Activated CD4-positive, CD25-positive, alpha-beta regulatory T cell (primary cell): ENCODE measurements at places on chromosomes 2 and 18.

DNA sequence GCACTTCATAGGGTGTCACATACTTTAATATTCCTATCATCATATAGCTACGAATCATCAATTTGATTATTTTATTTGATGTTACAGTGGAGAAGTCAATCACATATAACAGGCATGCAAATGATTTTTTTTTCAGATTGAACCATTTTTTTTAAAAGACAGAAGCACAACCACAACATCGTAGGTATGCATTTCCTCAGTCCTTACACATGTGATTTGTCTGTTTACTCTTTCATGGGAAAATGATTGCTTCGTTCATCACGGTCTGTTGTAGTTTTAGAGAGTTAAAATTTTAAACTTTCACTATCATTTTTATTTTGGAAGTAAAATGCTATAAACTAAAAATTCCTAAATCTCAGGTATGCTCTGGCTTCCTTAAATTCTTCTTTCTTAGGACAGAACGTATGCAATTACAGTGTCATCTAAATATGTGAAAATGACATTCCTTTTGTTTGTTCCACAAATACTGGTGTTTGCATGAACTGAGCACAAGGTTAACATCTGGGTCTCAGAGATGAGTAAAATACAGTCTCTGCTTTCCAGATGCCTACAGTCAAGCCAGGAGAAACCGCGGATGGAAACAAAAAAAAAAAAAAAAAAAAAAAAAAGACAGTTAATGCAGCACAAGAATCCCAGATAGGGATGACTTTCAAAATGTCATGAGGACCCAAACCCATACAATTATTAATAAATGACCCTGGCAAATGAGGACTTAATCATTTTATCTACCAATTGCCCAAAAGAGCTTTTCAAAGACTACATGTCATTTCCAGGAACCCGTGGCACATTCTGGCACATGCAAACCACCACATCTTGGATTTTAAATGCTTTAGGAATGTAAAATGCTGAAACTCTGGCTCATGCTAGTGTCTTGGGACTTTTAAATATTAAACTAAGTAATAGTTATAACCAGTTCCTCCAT is 201.2 kb downstream of the LRP1B start:
- no peak for DNase-seq

DNA sequence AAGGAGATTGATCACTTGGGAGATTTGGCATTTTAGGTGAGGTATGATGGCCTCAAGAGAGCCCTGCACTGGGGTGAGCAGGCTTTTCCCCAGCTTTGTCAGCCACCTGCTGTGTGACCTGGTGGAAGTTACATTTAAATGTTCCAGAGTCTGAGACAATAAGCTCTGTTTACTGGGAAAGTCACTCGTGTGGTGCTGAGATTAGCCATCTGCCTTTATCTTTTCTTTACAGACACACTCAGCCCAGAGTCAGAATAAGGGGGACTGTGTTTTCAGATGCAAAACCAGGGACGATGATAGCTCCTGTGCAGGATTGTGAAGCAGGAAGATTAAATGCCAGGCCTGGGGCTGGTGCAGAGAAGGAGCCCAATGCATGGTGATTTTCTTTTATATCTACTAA is 47.9 kb downstream of the SH3RF3 start:
- DNase-seq = no peak

GRCh38 chr2:241768251-241768711 is 8.3 kb upstream of the GAL3ST2 start:
- no peak for DNase-seq

DNA sequence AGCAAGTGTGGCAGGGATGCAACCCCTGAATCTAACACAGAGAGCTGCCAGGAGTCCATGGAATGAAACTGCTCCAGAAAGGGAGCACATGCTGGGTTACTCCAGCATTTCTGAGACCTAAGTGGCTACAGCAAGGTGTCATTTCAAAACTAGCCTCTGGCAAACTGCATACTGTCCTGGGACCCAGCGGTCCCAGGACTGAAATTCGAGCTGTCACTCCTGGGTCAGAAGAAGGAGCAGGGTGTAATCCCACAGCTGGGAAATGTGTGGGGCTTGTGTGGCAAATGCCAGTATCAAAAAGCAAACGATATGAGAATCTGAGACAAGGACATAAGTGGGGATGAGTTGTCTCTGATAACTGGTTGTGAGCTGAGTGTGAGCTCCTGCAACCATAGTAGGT is 70.3 kb upstream of the ACVR1C start:
- DNase-seq = no peak

GRCh38 chr2:204730603-204731002 is 185.3 kb downstream of the PARD3B start:
- no peak for DNase-seq

DNA sequence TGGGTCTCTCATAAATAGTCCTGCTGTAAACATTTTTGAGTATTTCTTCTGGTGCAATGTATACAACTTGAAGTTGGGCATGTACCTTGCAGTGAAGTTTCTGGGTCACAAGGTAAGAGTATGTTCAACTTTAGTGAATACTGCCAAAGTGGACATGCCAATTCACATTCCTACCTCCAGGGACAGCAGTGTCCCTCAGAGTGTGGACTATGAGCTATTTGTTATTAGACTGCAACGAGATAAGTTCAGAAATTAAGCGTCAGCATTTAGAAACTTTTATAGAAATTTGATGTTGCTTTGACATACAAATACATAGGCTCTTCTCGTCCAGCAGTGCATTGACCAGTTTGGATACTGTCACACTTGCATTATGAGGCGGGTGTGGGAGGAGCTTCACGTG is 7.2 kb upstream of the ACKR3 start:
- DNase-seq = no peak

- DNase-seq = peak; percentile 8
These were observed 12.5 kb downstream of the NPC1 start for GRCh38 chr18:23573626-23574431.

DNA sequence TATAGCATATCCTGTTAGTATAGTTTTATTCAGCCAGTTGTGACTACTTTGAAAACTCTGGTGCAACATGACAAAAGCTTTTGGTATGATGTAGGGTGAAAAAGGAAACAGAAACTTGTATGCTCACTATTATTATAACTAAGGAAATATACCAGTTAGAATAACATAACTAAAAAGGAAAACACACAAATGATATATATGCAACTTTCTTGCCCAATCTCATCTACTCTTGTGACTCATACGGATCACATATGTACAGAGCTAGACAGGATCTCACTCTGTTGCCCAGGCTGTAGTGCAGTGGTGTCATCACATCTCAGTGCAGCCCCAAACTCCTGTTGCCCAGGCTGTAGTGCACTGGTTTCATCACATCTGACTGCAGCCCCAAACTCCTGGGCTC is 12.4 kb upstream of the TLK1 start:
- no peak for DNase-seq

DNA sequence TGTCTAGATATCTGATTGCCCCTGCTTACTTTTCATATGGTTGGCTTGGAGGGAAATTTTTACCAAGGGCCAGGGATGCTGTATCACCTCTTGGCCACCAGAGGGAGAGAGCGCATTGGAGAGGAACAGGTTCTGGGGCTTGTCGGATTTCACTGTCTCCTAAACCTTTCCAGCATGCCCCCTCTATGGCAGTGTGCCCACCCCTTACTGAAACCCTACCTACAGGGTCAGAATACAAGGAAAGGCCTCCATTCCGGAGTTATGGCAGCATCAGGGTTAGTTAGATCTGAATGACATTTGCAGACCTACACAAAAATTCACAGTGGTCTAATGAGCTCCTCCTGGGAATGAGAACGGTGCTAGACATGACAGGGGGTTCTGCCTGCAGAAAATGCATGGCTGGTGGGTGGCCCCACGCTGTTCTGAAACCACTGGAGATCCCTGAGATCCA is 5.8 kb downstream of the SLC14A2 start:
- no peak for DNase-seq

DNA sequence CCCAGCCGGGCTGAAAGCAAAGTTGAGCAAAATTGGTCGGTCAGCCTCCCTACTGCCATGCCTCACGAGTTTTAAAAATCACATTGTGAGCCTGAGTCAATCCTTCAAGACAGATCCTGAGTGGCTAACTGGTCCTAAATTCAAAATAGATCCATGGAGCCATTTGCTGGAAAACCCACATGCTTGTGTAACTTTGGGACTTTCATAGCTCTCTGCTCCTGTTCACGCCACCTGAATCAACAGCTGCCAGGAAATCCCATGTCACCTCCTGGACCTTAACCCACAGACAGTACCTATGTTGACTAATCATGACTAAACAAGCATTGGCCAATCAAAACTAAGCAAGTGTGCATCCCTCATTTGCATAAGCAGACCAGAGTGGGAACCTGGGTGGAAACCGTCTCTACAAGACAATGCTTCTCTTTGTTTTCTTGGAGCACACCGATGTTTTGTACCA is 42.8 kb upstream of the LDLRAD4 start:
- DNase-seq = no peak

GRCh38 chr2:241313543-241314095 is 1.9 kb downstream of the HDLBP start:
- no peak for DNase-seq

DNA sequence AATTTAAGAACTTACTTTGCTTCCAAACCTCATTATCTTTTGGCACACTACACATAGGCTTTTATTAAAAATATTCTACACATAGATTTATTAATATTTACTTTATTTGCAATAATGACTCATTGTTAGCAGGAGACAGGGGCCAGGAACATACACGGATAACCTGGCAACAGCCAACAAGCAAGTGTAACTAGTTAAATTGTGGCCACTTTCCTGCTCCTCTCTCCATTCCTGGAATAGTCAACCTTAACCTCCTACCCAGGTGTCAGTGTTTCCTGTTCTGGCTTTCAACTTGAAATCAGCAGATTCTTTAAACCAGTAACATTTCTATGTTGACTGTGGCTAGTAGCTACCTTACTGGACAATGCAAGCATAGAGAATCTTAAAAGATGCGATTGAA is 26.5 kb downstream of the ACVR1 start:
- DNase-seq = no peak

GRCh38 chr18:35822413-35822812 is 150.1 kb upstream of the RMP24 start:
- no peak for DNase-seq

DNA sequence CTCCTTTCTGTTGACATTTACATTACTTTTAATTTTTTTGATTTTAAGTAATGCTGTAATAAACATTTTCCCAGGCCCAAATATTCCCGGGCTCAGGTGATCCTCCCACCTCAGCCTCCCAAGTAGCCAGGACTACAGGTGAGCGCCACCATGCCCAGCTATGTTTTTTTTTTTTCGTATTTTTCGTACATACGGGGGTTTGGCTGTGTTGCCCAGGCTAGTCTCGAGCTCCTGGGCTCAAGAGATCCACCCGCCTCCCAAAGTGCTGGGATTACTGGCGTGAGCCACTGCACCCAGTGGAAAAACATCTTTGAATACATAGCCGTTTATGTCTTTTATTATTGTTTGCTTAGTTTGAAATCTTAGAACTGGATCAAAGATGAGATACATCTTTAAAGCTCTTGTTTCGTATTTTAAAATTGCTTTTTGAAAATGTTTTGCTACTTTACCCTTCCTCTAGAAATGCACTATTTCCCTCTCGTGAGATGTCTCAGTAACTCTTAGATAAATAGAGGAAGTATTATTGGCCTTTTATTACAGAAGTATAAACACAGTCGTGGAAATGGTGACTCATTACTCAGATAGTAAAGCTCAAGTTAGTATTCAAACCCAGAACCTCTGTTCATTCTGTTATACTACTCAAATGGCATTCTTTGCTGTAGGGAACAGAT is 2.4 kb downstream of the SMCHD1 start:
- no peak for DNase-seq

DNA sequence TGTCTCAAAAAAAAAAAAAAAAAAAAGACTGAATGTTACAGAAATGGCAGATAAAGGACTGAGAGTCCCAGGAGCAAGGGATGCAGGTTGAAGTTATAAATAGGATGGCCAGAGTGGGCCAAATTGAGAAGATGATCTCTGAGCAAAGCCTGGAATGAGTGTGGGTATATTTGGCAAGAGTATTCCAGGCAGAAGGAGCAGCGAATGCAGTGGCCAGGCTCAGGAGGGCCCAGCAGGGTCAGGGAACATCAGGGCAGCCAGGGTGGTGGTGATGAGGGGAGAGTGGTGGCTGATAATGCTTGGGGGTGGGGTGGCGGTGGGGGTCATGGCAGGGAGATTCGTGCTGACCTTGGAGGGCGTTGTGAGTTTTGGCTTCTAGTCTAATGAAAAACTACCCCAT is 141.3 kb upstream of the AGAP1 start:
- no peak for DNase-seq

DNA sequence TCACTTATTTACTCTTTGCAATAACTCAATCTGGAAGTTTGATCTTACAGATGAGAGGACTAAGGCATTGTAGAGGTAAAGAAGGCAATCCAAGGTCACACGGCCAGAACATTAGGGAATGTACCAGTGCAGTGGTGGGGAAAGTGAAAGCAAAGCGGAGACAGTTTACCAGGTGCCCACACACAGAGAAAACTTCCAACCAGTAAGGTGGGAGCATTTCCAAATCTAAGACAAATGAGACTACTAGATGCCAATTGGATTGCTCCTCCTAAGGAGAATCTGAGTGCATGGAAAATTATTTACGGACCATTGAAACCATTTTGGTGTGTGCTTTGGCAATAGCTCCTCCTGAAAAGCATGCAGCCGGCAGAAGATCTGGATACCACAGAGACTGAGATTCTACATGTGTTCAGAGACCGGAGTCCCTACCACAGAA is 34.9 kb downstream of the SLC20A1 start:
- no peak for DNase-seq

- no peak for DNase-seq
These were observed 69.1 kb downstream of the PHLPP1 start for GRCh38 chr18:62784338-62784965.

DNA sequence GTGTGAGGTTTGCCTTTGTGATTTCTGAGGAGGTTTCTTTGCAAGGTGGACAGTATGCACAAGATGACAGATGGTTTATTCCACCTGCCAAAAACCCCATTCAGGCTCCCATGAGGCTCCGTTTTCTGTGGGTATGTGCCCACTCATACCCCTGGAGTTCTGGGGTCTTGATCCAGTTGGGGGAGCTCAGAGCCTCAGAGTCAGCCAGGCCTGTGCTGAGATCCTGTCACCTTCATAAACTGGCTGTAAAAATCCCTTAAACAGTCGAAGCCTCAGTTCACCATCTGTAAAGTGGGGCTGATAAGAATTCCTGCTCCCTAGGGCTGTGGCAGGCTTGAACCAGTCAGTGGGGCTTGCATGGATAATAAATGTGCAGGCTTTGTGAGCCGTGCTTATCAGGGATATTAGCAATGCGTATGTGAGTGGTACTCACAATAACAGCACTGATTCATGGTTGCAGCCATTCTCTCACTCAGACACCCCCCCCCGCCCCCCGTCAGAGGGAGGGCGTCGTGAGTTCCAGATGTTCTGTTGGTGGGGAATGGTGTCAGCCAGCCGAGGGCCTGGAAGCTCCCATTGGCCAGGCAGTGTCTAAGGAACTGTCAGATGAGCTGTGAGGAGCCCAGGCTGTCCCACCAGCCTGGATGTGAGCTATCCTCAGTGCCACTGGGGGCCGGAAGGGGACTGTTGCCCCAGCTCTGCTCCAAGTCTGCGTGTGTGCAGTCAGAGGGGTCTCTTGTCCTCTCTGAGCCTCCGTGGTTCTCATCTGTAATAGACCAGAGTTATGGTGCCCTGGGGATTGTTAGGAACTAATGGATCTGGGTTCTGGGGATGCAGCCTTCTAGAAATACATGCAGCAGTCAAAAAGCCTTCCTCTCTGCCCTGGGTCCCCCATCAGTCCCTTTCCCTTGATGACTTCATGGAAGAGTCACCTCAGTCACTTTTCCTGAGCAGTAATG is 51.7 kb downstream of the KCNIP3 start:
- DNase-seq = no peak
